Right lobe of liver (tissue), 6 donors: ENCODE measurements at places on chromosomes 1 and 21. TPM values are rescaled to one million over a fixed set of nuclear protein-coding genes. Genes with fewer than 3 reads are reported as not detected.

DNA sequence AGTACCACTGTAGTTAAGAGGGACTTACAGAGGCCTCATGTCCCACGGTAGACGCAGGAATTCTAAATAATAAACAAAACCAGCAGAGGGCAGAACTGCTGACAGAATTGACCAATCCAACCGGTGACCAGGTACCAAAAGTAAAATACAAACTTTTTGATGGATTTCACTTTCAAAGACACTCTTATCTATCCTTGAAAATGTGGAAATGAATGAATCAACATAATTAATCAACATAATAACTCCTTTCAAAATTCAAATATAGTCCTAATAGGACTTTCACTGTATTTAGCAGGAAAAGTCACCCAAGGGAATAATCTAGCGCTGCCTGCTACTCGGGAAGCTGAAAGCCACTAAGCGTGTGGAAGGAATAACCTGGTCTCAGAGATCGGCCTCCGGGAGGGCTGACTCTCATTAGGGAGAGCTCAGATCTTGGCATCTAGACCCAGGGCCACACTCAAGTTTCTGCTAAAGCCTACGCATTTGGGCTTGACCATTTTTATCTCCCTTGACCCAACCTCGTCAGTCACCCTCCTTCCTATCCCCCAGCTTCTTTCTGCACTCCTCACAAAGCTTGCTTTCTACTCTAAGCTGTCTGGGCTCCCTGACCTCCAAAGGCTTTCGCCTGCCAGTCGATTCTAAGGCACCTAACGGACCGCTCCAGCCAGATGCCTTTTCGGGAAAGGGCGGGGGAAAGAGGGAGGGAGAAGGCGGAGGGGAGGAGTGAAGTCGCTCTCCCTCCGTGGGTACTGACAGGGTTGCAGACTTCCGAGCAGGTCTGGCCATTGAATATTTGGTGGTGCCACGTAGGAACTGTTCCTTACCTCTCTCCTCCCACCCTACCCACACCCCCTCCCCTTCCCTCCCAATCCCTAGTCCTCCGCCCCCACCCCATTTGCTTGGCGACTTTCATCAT is 1.6 kb downstream of the COL11A1 start:
- DNase-seq = peak; percentile 15

DNA sequence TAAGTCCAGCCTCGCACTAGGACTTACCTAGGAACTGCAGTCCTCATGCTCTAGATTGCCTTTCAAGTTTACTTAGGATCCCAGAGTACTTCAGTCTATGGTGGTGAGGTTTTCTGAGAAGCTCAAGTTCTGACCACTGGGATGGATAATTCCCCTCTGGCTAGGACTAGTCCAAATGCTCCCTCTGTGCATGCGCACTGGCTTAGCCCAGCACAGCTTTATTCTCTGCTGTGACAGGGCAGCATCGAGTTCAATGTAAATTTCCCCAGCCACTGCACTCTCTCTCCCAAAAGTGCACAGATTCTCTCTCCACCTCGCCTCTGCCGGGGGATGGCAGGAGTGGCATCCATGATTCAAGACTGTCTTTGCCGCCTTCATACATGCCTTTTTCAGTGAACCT is 241.6 kb downstream of the ZNF326 start:
- DNase-seq = no peak

GRCh38 chr1:222711319-222712252 is 705 bp downstream of the AIDA start:
- DNase-seq = peak; percentile 59

DNA sequence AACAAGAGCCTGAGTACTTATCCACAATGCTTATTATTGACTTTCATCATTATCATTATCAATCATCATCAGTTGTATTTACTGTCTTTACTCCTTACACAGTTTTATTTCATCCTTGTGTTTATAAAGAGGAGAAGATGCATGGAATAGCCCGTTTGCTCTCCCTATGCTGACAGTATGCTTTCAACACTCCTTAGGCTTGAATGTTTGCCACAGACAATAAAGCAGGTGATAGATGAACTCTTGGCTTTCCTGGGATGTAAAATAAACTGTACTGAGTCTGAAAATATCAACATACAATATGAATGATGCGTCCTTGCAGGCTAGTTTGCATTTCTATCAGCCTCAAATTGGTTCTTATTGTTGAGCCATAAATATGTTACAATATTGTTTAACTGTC is 891.8 kb upstream of the NCAM2 start:
- no peak for DNase-seq

- no peak for DNase-seq
Measured at GRCh38 chr1:244782056-244782455, 53.4 kb upstream of the COX20 start.

GRCh38 chr1:205746757-205747412 is 3.1 kb downstream of the NUCKS1 start:
- DNase-seq = no peak

GRCh38 chr1:145708063-145708462 is 895 bp upstream of the PDZK1 start:
- DNase-seq = no peak

DNA sequence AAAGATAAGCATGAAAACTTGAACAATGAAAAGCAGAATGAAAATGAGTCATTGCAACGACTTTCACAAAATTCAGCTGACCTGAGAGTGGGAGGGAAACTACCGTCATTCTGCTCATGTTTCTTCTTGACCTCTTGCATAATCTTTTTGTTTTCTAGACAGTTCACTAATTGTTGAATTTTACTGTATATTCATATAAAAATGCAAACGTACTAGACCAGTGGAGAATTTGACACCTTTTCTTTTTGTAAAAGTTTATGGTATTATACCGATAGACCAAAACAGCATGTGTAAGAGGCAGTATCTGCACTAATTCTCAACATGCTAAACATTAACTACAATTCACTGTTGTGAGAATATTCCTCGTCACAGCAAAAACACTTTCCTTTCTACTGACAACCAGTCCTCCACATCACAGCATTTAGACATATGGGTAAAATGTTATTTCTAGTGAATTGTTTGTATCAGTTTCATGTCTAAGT is 137.8 kb downstream of the GREM2 start:
- DNase-seq = no peak

- no peak for DNase-seq
Measured at GRCh38 chr1:36463463-36463802, 751 bp downstream of the MRPS15 start.

GRCh38 chr1:204081164-204081790 is 8.4 kb downstream of the SOX13 start:
- no peak for DNase-seq

- no peak for DNase-seq
Measured at GRCh38 chr1:222358100-222358499, 189.8 kb downstream of the HHIPL2 start.

GRCh38 chr1:53341961-53342707 is 14.3 kb upstream of the LRP8 start:
- peak; percentile 30 for DNase-seq

DNA sequence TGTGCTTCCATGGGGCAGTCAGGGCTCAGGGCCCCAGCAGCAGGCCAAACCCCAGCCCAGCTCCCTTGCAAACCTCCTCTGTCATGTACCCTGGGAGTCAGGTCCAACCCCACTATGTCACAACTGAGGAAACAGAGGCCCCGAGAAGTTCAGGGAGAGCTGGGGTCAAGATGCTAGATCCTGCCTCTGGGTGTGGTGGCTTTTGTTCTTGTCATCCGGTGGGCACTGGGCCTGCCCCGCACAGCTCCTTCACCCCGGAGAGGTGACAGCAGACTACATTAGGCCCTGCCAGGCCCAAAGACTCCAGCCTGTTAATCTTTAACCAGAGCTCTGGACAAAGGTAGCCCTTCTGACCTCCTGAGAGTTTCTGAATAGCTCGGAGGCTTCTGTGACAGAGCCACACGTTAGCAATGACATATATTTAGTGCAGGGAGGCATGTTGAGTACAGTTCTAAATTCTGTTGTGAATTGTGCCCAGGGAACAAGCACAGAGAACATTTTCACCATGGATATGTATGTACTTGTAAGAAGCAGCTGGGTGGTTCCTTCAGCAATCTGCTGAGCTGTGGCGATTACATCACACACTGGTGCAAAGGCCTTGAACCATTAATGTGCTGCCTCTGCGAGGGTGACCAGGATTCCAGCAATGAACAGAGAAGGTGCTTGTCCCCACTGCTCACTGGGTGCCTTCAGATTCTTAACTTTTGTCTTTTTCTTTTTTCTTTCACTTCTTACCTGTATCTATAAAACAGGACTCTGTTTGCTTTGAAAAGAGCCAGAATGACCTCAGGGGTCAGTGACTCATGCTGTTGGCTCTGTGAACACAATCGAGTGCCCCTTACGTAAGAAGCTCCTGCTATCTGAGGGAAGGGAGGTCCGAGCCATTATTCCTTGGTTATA is 102.8 kb downstream of the RHOU start:
- peak; percentile 73 for DNase-seq

DNA sequence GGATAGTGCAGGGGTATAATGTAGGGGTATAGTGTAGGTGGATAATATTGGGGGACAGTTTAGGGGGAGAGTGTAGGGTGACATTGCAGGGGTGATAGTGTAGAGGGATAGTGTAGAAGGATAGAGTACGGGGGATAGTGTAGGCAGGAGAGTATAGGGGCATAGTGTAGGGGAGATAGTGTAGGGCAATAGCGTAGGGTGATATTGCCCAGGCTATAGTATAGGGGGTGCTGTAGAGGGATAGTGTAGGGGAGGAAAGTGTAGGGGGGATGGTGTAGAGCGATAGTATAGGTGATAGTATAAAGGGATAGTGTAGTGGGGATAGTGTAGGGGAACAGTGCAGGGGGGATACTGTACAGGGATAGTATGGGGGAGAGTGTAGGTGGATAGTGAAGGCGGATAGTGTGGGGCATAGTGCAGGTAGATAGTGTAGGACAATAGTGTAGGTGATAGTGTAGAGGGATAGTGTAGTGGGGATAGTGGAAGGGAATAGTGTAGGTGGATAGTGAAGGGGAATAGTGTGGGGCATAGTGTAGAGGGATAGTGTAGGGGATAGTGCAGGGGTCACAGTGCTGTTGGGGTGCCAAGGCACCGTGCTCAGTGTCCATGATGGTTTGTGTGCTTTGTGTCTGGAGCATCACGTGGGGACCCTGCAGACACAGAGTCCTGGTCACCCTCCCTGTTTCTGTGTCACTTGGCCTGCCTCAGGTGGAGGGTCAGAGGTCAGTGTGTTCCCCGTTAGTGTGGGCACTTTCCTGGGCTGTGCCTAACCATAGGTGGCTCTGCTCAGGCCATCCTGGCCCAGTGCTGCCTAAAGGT is 10.5 kb upstream of the ARF1 start:
- DNase-seq = no peak

DNA sequence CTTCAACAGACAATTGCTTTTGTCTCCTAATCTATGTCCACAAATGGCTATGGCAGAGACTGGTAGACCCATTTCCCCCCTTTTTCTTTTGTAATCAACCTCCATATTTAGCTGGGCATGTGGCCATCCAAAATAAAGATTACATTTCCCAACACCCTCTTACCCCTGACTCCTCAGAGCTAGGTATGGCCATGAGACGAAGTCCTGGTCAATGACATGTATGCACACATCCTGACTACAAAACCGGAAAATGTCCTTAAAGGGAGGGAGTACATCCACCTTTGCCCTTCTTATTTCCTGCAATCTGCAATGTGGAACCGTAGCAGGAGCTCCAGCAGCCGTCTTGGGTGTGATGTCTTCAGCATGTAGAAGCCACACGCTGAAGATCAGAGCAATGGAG is 36.2 kb upstream of the RCSD1 start:
- no peak for DNase-seq

GRCh38 chr1:64042331-64043100 is 160.9 kb upstream of the UBE2U start:
- no peak for DNase-seq

- no peak for DNase-seq
Measured at GRCh38 chr1:223413216-223413615, 20.0 kb downstream of the CCDC185 start.

The AGMAT gene
- total RNA-seq = 49.4 TPM

The SLC25A34 gene
- total RNA-seq = 3.5 TPM

The OLIG2 gene
- not detected for total RNA-seq

The RAP1GAP gene
- total RNA-seq = 38.1 TPM

The CD1D gene
- total RNA-seq = 6.3 TPM

The GJA4 gene
- total RNA-seq = 9.3 TPM

The KIF26B gene
- 0.44 TPM for total RNA-seq

The DCST1 gene
- not detected for total RNA-seq

The PRELP gene
- total RNA-seq = 4.7 TPM

The OR2L13 gene
- total RNA-seq = not detected
